Stimulated activated CD8-positive, alpha-beta memory T cell treated with anti-CD3 and anti-CD28 coated beads, Interleukin-4, amount 100 ng/mL, for 4 hours (primary cell): ENCODE measurements at places on chromosomes 11 and 22.

- no peak for DNase-seq
These were observed 17.6 kb downstream of the PRDM11 start for GRCh38 chr11:45163956-45164575.

DNA sequence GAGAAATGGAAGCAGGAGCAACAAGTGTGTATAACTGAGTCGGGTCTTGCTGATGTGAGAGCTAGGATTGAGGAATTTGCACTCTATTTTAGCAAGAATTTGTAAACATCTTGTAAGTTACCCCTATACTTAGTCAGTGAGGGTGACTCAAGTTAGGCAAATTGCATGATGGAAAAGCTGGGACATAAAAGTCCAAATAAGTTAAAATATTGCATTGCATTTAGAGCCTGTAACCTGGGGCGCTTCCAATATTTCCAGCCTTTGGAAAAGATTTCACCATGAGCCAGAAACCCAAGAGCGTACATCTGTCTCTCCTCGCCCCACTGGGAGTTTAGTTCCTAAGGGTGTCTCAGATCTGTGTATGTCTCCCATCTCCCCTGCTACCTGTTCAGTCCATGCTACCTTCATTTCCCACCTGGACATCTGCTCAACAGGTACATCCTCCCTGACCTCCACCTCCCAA is 37.0 kb upstream of the ACCSL start:
- no peak for DNase-seq

GRCh38 chr22:47006869-47007268 is 244.4 kb downstream of the TBC1D22A start:
- DNase-seq: no peak

- no peak for DNase-seq
These were observed 41.8 kb upstream of the AMPD3 start for GRCh38 chr11:10413268-10413667.

DNA sequence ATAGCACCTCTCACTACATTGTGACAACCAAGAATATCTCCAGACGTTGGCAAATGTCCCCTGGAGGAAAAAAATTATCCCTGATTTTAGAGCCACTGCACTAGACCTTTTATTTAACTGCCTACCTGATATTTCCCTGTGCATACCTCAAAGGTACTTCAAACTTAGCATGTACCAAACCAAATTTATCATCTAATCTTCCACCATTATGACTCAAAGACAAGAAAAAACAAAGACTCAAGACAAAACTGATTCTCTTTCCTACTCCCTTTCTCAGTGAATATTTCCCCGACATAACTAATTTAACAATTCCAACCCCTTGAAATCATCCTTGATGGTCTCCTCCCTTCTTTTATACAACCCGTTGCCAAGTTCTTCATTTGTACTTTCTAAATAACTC is 136.0 kb downstream of the CCDC81 start:
- no peak for DNase-seq

- DNase-seq: no peak
These were observed 41.7 kb upstream of the SMTN start for GRCh38 chr22:31039393-31039792.

DNA sequence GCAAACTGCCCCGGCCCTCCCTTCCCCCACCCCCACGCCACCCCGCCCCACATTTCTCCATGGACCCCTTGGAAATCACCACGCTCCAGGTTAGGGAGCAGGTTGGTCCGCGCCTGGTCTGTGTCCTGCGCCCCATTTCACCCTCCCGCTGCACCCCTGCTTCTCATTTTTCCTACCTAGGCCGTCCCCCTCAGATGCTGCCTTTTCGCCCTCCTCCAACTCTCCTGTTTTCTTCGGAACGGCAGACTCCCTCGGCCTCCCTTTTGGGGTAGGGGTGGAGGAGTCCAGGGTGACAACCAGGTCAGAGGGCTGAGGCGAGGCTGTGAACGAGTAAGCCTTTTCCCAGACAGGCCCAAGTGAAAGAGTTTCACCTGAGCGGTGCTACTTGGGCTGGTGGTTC is 893 bp upstream of the SCN4B start:
- no peak for DNase-seq

GRCh38 chr22:50657925-50658324 is 14.7 kb upstream of the SHANK3 start:
- no peak for DNase-seq
